Adipocyte (in vitro differentiated cells): ENCODE measurements at places on chromosomes 2 and 18.

GRCh38 chr18:7812431-7813063 is 245.4 kb downstream of the PTPRM start:
- DNase-seq = peak; percentile 77

GRCh38 chr18:46632401-46633071 is 24.5 kb downstream of the LOXHD1 start:
- no peak for DNase-seq

GRCh38 chr2:37390777-37391176 is 46.3 kb downstream of the QPCT start:
- no peak for DNase-seq

- no peak for DNase-seq
Observed at GRCh38 chr18:78924301-78924700, 55.3 kb upstream of the SALL3 start.

GRCh38 chr2:8737571-8738175 is 55.8 kb downstream of the ID2 start:
- peak; percentile 14 for DNase-seq
